Stimulated activated CD4-positive, alpha-beta T cell treated with anti-CD3 and anti-CD28 coated beads, TNF-alpha, amount 100 ng/mL, for 1 hour (primary cell): ENCODE measurements at places on chromosomes 7 and 10.

- no peak for DNase-seq
Measured at GRCh38 chr7:122762071-122762470, 59.3 kb upstream of the RNF148 start.

DNA sequence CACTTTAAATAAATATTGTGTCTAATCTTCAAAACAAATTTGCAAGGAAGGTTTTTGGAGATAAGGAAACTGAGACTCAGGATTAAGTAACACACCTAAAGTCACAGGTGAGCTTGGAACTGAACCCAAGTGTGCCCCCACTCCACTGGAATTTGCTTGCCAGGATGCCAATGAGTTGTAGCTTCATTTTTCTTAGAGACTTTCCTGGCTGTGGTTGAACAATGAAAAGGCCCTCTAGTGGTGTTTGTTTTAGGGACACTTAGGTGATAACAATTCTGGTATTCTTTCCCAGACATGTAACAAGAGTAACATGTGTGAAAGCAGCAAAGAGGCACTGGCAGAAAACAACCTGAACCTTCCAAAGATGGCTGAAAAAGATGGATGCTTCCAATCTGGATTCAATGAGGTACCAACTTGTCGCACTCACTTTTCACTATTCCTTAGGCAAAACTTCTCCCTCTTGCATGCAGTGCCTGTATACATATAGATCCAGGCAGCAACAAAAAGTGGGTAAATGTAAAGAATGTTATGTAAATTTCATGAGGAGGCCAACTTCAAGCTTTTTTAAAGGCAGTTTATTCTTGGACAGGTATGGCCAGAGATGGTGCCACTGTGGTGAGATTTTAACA lies 1.5 kb downstream of the IL6 start:
- DNase-seq, result no peak

DNA sequence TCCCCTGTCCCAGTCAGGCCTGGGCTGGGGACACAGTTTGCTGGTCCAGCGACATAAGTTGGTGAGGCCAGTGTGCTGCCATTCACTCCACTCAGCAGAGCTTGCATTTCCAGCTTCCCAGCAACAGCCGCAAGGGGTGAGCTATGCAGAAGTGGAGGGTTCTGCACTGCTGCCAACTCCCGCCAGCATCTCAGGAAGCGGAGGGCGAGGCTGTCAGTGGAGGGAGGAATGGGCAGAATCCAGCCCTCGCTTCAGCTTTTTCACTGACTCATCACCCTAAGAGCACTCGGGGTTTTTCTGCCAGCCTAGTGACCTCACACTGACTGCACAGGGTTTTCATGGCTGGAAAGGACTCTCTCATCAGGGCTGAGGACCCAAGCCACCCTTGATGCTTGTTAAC lies 625.1 kb upstream of the MKI67 start:
- DNase-seq, result no peak

GRCh38 chr10:26048756-26049155 lies 114.7 kb downstream of the MYO3A start:
- DNase-seq, result no peak

- DNase-seq, result no peak
Measured at GRCh38 chr10:75136346-75136745, 24.9 kb downstream of the SAMD8 start.

DNA sequence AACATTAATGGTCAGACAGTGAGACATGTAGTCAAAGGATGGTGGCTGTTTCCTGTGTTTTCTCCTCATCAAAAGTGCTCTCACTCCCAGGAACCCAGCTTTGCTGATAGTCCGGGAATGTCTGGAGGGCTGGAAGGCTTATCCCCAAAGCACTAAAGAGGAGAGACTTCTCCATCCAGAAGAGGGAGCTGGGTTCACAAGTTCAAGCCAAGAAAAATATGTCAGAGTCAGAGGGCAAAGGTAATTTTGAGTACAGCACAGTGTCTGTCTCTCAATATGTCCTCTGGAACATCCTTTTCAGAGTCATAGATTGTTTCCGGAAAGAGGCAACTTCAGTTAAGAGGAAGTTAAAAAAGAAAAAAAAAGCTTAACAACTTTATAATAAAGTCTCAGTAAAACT lies 281.5 kb upstream of the PHYHIPL start:
- DNase-seq, result no peak

DNA sequence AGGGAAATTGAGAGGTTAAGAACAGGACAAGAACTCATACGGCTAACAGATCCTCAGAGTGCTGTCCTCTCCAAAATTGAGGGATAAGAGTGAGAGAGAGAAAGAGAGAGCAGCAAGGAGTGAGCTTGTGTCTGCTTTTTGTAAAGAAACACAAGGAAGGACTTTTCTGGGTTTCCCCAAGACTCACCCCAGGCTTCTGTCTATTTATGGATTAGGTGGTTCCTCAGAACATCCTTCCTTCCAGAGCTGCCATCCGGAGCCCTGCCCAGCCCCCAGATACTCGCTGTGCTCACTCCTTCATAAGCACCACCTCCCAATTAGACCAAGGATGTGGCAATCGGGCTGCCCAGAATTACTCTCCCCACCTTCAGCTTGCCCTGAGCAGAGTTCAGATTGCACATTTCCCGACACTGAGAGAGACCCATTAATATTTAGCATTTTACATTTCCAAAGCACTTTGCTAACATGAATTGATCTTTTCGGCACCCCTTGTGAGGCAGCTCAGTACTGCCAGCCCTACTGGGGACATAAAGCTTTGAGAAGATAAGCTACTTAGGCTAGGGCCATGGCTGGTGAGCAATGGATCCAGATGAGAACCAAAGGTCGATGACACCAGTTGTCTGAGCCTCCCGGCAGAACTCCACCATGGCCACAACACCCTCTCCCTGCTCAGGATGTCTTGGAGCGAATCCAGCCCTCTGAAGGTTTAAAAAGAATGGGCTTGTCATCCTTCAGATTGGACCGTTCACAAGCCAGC lies 19.2 kb upstream of the R3HCC1L start:
- DNase-seq, result no peak

DNA sequence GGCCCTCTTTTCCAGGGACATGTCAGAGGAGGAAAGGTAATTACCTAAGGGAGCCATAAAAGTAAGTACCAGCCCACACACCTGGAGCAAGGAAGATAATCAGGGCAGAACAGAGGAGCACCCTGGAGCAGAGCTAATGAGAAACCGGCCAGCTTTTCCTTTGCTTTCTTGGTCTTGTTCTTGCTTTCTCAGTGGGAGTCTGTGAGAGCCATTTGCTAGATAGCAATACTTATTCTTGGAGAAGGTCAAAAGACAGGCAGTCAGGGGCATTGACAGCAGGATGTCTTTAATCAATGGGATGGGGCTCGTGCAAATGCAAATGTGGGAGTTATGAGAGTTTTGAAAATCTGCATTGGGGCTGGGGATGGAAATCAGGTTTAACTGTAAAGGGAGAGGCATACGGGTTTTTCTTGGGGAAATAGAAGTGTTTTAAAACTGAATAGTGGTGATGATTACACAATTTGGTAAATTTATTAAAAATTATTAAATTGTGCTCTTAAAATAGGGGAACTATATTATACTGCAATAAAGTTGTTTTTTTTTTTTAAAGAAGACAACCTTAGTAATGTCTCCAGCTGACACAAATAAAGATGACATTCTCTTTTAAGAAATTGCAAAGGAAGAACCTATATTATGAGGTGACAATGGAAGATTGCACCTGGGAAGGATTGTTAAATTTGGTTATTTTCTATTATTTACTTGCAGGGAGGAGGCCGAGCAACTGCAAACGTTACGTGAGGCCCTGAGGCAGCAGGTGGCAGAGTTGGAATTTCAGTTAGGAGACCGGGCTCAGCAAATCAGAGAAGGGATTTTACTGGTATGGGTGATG lies 35.6 kb upstream of the PPP1R17 start:
- no peak for DNase-seq

DNA sequence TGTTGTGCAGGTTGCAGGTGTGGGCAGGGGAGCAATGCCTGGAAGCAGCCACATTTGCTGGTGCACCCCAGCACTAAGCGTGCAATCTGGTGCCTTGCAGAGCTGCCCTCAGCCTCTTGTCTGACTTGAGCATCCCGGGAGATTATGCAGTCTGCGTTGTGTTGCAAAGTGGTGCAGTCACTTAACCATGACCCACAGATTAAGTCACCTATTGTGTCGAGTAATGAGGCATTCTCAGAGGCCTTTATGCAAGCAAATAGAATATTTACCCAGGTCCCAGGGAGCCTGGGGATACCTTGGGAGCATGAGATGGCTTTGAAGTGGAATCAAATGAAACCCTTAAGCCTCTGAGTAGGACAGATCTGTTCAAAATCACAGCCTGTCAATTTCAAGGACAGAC lies 529.0 kb downstream of the TYW1 start:
- no peak for DNase-seq

DNA sequence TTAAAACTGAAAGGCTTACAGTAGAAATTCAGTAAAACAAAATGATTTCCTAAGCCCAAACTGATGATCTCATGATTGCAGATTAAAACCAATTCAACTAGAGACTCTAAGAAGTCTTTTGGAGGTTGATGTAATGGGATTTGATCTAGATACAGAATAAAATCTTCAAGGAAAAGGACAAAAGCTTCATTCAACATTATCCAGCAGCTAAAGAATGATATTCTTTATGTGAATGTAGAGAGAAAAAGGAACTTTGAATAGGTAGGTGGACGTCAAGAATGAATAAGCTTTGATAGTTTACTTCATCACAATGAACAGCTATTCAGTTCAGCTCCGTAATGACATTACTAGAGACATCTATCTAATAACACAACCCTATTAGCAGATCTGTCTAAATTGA lies 744.4 kb downstream of the PHTF2 start:
- DNase-seq, result no peak

DNA sequence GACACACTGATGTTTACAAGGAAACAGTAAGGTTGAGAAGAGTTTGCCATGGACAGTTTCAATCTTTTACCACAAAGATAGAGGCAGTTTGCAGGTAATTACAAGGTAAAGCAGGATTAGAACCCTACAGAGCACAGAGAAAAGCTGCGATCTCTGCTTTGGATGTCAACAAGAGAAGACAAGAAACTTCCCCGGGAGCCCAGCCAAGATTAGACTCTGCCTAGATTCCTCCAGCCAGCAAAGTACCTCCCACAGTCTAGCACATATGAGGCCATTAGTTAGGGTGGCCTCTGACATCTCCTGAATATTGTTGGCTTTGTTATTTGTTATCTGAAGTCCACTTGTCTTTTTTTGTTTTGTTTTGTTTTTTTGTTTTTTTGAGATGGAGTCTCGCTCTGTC lies 178.1 kb downstream of the CALN1 start:
- DNase-seq, result no peak

GRCh38 chr10:60384708-60385398 lies 4.8 kb downstream of the ANK3 start:
- no peak for DNase-seq

GRCh38 chr7:92939666-92940360 lies 103.4 kb upstream of the CDK6 start:
- DNase-seq, result no peak
